ENCODE measurements at places on chromosomes 3 and 15. TPM values are rescaled to one million over a fixed set of nuclear protein-coding genes. Genes with fewer than 3 reads are reported as not detected.

FETUB gene
- total RNA-seq: not detected

DNA sequence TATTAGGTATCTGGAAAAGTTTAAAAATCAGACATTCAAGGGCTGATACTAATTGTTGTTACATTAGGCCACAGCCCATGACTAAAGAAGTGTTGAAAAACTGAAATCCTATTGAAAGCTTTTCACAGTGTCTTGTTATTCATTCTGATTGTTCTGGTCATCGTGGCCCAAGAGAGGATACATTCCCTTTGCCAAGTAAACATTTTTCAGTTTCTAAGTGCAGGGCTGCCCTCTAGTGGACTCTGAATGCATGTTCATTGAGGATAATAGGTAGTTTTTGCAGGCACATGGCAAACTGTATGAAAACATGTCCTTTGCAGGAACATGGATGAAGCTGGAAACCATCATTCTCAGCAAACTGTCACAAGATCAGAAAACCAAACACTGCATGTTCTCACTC lies 181.1 kb downstream of the MYRIP start:
- DNase-seq: peak; percentile 46

NEK4 gene
- total RNA-seq: 17.7 TPM

- DNase-seq: no peak
Measured at GRCh38 chr3:56443372-56443771, 24.9 kb downstream of the ERC2 start.

DNA sequence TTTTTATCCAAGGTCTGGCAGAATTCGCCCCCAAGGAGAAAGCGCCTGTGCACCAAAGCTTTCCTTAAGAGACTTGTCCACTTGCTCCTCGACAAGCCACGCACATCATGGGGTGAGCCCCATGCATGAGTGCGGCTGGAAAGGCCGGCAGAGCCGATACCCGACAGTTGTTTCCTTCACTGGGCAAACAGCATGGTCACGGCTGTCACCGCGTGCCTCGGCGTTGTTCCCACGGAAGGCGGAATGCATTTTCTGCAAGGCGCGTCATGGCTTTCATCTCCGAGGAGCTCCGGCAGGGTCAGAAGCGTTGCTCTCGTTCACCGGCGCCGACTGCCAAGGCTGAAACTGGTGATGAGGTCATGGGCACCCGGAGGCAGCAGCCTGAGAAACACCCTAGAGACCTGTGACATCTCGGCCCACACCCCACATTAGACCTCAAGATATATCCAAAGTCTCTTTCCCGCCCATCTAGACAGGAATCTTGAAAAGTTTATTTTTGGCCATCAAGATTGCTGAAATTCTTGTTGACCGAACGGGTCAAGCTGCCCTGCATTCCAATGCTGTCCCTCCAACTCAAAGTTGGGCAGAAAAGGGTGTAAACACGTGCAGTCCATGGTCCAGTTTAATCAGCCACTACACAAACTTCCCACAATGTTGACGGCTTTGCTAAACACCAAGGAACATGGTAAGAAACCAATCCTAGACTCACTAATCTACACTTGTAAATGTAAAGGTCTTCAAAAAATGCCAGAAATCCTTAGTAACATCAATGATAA lies 604 bp upstream of the TJP1 start:
- DNase-seq: peak; percentile 82

DNA sequence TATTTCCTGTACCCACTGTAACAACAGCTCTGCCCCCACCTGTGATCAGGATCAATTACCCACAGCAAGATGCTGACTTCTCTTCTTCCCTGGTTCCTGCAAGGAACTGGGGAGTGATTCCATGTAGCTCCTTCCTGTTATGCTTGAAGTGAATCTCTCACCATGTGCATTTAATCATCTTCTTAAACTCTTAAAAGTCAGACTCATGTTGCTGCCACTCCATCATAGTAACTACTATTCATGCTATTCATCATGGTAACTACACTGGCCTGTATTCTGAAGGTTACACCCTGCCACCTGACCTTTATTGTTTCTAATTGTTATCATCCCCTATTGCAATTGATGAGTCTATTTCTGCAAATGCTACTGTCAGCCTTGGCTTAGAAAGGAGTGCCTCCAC lies 89.5 kb downstream of the SUCNR1 start:
- peak; percentile 67 for DNase-seq

DNA sequence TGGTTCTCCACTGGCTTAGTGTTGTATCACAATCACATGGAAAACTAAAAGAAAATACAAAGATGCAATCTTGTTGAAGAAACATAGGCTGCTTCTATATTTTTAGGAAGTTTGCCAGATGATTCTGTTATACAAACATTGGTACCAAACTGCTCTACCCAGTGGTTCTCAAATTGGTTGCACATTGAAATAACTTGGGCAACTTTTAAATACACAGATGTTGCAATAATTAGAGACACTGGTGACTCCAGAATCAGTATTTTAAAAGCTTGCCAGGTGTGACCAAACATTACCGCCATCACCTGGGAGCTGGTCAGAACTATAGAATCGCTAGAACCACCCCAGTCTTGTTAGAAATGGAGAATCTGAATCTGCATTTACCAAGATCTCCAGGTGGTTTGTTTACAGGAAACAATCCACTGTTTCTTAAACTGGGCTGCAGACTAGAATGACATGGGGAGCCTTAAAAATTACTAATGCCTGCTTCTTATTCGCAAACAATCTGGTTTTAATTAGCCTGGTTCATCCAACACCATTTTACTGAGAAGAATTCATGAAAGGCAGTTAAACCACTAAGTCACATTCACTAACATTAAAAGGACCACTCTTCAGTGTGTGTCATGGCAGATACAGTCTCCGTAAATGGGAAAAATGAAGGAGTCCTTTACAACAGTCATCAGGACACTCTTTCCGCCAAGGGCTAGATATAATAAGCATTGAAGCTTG lies 76.5 kb downstream of the ACAP2 start:
- no peak for DNase-seq

- peak; percentile 75 for DNase-seq
Measured at GRCh38 chr3:114879059-114880031, 267.7 kb downstream of the ZBTB20 start.

DNA sequence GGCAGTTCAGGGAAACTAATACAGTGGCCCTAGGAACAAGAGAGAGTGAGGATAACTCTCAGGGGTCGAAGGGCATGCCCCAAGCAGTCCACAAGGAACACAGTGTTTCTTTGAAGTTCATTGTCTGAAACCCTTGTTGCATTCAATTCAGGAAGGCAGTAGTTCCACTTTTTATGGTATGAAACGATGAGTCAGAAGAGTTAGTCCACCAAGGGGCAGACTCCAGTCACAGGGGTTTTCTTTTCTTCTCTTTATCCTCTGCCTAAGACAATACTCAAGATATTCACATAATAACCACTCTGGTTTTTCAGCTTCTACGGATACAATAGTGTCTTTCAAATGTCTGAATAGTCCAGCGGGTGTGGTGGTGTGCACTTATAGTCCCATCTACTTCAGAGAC lies 23.7 kb upstream of the TICRR start:
- no peak for DNase-seq

DNA sequence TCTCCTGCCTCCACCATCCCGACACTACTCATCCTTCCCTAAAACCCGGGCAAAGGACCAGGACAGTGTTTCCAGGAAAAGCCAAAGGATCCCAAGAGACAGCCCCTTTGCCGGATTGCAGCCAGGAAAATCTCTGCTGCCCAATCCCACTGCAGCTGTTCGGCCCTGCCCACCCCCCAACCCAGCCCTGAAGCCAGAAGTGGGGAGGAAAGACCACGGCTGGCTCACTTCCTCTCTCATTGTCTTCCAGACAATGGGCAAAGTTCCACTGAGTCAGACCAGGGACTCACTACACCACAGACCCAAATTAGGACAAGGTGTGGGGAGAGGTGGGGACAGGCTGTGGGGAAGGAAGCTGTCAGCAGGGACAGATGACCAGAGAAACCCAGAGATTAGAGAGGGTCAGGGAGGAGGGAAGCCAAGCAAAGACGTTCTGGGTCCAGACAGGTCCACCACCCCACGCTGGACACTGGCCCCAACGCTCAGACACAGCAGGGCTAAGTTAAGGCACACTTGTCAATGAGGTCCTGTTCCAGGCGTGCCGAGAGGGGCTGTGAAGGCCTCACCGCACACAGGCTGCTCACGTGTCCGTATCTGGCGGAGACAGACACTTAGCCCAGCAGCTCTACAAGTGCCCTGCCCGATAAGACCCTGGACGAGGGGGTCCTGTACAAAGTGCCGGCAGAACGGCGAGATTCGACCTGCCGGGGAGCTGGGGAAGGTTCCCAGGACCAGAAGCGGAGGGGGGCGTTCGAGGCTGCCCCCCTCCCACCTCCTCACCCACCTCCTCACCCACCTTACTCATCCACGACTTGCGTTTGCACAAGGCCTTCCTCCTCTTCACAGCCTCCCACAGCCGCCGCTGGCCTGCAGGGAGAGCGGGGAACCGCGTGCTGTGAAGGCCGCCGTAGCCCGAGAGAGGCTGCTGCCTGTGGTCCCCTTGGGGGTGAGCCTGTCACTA lies 21.9 kb downstream of the TNK2 start:
- DNase-seq: peak; percentile 60

DNA sequence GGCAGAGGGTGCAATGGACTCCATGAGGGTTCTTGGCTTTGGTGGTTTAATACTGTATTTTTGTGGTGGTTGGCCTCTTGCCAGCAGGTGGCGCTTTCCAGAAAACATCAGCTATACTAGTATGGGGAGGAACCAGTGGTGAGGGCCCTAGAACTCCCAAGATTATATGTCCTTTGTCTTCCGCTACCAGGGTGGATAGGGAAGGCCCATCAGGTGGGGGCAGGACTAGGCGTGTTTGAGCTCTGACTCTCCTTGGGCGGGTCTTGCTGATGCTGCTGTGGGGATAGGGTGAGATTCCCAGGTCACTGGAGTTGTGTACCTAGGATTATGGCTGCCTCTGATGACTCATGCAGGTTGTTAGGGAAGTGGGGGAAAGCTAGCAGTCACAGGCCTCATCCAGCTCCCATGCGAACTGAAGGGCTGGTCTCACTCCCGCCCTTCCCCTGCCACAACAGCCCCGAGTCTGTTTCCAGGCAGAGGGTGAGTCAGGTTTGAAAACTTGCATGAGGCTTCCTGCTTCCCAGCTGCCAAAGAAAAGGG lies 357.7 kb downstream of the OTOL1 start:
- DNase-seq: peak; percentile 73

GP9 gene
- not detected for total RNA-seq

GRCh38 chr15:35937380-35937779 lies 391.4 kb upstream of the DPH6 start:
- DNase-seq: no peak

DNA sequence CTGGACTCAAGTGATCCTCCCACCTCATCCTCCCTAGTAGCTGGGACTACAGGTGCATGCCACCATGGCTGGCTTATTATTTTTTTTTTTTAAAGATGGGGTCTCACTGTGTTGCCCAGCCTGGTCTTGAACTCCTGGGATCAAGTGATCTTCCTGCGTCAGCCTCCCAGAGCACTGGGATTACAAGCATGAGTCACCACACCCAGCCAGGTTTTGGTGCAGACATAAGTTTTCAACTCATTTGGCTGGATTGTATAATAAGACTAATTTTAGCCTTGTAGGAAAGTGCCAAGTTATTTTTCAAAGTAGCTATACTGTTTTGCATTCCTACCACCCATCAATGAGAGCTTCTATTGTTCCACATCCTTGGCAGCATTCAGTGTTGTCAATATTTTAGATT lies 32.1 kb downstream of the BUB1B start:
- DNase-seq: peak; percentile 49
